ENCODE measurements at places on chromosomes 12 and 14.
A peak's percentile ranks its signal among the peaks of the same experiment; 100 is the strongest.

GRCh38 chr14:85413836-85414526 is 116.0 kb upstream of the FLRT2 start:
- DNase-seq, result no peak

DNA sequence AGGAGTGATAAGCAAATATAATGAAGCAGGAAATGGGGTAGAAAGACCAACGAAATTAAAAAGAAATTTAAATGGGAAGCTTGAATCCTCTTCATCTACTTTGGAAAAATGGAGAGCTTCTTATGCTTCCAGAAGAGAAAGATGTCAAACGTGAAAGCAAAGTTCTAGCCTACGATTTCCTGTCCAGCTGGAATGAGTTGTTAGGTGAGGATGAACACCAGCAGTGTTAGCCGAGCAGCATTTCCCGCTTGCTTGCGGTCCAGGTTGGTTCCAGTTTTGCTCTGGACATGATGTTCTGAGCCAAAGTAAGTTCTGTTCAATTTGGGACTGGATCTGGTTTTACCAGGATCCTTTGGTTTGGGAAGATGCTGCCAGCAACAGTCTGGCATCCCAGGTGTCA is 78.9 kb downstream of the DACT1 start:
- no peak for DNase-seq

DNA sequence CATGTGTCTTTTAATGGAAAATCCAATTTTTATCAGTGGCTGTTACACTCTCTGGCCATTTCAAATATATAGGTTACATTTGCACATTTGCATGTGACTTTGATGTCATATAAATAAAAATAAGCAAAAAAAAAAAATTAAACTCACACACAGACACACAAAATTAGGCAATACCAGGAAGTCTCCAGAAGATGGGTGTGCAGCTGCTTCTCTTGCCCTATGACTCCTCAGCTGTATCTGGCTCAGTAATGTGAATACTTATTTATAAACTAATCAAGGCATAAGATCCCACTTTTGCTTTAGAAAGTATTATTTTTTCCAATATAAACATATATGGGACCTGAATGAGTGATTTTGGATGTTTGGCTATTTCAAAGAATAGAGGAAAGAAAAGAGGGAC is 461.1 kb downstream of the LRIG3 start:
- no peak for DNase-seq

GRCh38 chr12:30100741-30101140 is 317.0 kb upstream of the TMTC1 start:
- no peak for DNase-seq

- DNase-seq, result no peak
Observed at GRCh38 chr12:7144414-7145120, 14.4 kb downstream of the CLSTN3 start.

GRCh38 chr12:43882578-43883178 is 46.8 kb downstream of the TMEM117 start:
- peak; percentile 61 for DNase-seq

DNA sequence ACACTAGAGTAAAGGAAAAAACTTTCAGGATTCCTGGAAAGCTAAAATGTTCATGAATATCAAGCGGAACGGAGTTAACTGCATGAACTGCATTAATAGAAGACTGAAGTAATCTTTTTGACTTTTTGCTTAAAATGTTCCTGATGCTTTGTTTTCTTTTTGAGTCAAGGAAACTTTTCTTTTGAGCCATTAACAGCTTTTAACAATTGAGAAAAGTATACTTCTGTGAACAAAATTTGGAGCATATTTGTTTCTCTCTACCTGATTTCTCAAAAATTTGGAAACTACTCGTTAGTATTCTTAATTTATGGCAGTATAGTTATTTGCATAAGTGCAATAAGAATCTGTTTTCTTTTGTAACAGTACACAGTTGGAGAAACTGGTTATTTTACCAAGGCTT is 78.5 kb downstream of the CALM1 start:
- no peak for DNase-seq

- DNase-seq, result no peak
Observed at GRCh38 chr14:58712357-58712756, 74.6 kb downstream of the DACT1 start.

DNA sequence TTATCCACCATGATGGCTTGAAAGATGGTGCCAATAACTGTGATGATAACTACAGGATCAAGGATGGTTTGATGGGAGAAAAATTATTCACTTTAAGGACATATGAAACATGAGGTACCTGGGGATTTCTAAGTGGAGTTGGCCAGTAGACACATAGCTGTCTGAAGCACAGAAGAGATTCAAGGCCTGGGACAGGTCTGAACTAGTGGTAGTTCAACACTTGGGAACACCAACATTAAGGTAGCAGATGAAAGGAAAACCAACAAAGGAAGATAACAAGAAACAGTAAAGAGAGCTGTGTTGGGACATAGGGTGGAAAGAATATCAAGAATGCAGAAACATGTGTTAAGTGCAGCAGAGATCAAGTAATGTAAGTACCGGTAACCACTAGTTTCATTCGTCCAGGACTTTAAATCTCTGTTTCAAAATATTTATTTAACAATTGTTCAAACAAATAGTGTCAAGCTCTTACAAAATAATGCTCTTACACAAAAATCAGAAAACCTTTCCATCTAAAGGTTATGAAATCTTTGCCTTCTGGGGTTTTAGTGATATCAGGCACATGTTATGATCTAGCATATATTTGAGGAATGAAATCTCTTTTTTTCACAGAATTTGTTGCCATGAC is 104.7 kb downstream of the ST8SIA1 start:
- DNase-seq, result no peak

- DNase-seq, result no peak
Observed at GRCh38 chr12:53754633-53755264, 3.0 kb upstream of the CISTR start.

DNA sequence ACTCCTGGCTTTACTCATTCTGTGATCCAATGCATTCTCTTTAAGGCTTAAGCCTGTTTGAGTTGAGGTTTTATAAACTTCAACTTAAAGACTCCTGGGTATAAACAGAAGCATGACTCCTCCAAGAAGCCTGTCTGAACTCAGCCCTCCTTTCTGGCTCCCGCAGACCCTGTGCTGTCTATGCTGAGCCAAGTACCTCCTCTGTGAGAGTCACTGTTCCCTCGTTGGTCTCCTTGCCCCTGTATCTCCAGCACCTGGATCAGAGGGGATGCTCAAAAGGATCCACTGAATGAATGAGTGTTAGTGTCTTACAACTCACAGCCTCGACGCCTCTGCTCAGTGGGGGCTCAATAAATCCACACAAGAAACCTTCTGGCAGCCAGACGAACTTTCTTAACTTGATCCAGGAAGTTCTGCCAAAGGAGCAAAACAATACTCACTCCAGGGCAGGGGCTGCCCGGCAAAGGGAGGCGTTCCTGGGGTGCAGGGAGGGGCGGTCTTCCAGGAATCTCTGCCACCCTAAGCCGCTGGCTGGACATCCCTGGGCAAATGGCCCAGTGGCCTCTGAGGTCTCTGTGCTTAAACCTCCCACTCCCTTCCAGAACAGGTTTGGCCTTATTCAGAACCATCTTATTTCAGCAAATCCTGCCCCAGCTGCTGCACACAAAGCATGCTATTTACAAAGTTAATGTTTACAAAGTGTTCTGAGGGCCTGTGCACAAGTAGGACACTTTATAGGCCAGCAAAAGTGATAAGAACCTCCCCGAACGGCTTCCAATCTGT is 32.9 kb downstream of the MAP1LC3B2 start:
- DNase-seq, result peak; percentile 79

DNA sequence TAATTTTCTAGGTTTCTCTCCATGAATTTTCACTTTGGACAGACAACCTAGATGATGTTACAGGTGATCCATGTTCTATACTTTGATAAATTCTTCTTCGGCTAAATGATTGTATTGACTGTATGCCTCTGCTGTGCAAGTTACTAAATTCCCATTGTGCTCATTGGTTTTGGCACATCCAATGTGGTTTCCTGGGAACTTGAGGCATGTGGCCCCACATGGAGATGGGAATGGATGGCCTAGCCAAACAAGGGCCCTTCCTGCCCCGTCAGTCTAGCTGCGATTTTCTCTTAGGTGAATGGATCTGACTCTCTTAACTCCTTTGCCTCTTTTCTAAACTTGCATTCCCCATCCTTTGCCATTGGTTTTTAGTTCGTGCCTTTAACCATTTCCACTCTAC is 186.2 kb downstream of the PELI2 start:
- DNase-seq, result no peak

GRCh38 chr14:91509083-91509877 is 830 bp downstream of the PPP4R3A start:
- DNase-seq, result no peak

DNA sequence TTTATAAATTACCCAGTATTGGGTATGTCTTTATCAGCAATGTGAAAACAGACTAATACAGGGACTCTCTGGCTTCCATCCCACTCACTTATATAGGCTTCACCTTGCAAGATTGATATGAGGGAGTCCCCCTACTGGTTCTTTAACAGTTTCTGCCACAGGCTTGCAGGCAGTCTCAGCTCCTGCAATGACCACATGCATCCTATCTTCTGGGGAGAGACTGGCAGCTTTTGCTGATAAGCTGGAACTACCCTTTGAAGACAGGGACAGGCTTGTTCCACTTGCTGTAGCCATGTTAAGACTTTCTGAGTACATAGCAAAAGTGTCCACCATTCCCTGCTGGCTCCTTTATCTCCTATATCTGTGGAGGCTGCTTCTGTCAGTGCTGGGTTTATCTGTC is 531.7 kb upstream of the FLRT2 start:
- DNase-seq, result no peak

GRCh38 chr12:107607464-107608392 is 77.9 kb upstream of the PWP1 start:
- peak; percentile 60 for DNase-seq

GRCh38 chr12:1800401-1801302 is 19.7 kb upstream of the LRTM2 start:
- no peak for DNase-seq

GRCh38 chr12:105736498-105736897 is 402.3 kb downstream of the NUAK1 start:
- no peak for DNase-seq

DNA sequence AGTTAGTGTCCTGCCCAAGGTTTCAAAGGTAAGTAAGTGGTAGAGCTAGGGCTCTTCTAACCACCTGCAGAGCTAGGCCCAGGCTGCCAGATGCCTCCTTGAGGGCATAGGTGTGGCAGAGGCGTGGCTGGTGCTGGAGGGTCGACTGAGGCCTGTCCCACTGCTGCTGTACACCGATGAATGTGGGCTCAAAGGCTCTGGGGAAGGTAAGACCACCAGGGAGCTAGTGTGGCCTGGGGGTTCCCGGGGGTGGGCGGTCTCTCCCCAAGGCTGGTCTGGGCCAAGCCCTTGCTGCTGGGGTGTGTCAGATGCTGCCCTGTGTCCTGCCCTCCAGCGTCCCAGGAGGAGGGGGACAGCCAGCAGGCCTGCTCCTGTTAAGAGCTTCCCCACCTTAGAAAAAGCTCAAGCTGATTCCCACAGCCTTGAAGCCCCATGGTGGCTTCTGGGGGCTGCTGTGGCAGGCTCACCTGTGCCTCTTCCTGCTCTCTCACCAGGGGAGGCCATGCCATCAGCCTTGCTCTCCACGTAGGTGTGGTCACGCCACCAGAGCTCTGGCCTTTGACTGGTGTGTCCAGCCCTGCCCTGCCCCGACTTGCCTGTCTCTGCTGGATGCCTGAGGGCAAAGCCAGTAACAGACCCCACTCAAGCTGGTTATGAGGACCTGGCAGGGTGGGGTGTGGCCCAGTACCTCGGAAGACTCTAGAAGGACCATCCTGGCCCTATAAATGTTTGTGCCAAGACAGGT is 36.8 kb downstream of the SH2B3 start:
- DNase-seq, result no peak

DNA sequence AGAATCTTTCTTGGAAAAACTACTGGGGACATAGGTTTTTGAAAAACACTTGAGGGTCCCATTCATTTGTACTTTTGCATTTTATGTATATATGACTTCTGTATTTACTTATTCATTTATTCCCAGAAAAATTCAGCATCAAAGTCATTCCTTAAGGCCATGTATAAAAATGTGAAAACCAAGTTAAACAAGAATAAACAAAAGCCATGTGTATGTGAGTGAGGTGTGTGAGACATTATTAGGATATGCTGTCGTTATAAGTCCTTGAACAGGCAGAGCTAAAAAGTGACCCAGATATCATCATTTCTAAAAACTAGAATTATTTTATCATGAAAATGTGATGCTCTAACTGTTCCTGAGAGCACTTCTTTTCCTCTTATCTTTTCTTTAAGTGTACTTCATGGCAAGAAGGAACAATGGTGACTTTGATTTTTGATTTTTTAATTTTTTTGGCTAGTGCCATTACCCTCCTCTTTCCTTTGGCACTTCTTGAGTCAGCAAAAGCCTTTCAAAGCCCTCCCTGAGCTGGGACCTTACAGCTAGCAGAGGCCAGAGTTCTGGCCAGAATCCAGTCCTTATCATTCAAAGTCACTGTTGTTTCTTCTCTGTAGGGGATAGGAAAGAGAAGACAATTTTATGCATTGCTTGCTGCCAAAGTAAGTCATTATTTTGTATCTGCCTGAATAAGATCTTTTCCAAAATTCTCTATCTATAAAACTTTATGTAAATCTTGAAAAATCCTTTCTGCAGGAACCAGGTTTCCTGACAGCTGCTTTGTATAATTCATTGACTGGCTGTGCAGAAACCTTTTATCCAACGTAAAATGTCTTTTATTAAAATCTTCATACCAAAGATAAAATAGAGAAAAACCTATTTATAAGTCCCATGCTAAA is 419.7 kb upstream of the PRICKLE1 start:
- DNase-seq, result no peak

- no peak for DNase-seq
Observed at GRCh38 chr12:80636832-80637231, 70.6 kb upstream of the MYF6 start.

- DNase-seq, result no peak
Observed at GRCh38 chr12:45697371-45697770, 32.1 kb upstream of the ARID2 start.

GRCh38 chr12:6792522-6793201 is 3.3 kb downstream of the CD4 start:
- no peak for DNase-seq

GRCh38 chr14:95835121-95835730 is 41.4 kb upstream of the TUNAR start:
- no peak for DNase-seq

DNA sequence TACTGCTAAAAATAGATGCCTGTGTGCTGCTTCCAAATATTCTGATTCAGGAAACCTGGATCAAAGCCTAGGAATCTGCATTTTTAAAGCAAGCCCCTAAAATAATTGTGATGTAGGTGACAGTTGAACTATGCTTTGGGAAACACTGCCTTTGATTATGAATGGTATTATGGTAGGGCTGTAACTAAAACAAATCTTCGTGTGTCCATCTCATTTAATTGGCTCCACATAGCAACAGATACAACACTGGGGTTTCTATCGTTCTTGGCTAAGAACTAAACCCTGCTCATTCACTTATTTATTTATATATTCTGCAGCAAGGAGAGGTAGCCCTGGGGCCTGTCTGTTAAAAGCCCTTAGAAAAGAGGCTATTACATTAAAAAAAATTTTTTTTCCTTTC is 23.0 kb upstream of the ITGA5 start:
- DNase-seq, result no peak

- no peak for DNase-seq
Observed at GRCh38 chr12:67692966-67693365, 44.4 kb downstream of the DYRK2 start.
